ENCODE measurements at places on chromosomes 4 and X. TPM values are rescaled to one million over a fixed set of nuclear protein-coding genes. Genes with fewer than 3 reads are reported as not detected.

DNA sequence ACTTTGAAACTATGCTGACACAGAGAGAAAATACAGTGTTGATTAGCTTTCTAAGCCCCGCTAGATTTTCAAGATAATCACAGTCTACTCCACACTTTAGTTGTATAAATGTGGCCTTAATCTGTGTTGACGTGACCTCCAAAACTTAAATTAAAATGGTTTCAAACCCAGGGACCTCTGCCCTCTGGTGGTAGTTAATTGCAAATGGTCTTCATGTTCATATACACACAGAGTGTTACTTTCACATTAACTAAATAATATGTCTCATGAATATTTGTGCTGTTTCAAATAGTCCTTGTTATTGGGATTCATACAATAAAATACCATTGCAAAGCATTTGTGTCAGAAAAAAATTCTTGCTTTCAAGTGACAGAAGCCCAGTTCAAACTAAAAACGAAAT lies 64.3 kb downstream of the TASL start:
- DNase-seq, result peak; percentile 6

GRCh38 chr4:108834166-108834834 lies 71.4 kb upstream of the ETNPPL start:
- no peak for DNase-seq

SSX2B gene
- total RNA-seq, result not detected

GRCh38 chr4:107616838-107617389 lies 103.1 kb downstream of the PAPSS1 start:
- no peak for DNase-seq

LNX1 gene
- total RNA-seq, result 0.43 TPM

MAGED4B gene
- total RNA-seq, result 98.9 TPM

DNA sequence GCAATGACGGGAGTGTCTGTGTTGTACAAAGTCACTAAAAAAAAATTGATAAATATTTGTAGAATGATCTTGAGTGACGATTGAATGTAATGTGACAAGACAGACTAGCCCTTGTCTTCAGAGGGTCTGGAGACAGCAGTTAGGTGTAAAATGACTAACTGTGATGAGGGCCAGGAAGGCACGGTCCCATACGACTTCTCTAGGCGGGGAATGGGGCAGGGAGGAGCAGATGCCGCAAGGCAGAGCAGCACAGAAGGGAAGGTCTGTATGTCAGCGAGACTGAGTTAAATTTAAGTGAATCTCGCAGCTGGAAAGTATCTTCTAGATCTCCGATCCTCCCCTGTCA lies 405 bp downstream of the CENPE start:
- no peak for DNase-seq

STOX2 gene
- total RNA-seq, result 13.3 TPM

DNA sequence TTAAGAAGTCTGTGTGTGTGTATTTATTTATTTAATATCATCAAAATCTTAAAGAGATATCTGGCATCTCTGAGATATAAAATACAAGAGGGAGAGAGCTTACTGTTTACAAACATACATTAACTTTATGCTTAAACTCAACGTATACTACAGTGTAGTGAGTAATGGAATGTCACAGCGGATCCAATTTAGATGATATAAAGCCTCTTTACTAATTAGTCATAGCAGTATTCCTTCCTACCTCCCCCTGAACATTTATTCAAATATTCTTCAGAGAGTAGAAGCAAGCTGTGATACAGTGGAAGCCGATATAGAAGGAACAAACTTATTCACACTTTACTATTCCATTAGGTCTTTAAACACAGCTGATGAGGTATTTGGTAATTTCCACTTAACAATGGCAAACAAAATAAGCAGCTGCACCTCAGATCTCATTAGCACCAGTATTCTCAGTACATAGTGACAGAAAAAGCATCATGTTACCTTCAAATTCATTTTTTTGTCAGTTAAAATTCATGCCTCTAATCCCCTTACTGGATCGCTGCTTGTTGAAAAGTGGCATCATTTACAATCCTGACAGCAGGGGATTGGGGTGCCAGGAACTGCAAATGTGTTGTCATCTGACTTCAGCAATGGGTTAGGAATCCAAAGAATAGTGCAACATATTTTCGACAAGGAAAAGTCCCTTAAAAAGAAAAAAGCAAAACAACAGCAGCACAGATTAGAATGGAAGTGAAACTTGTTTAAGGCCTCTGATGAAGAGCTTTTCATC lies 658.7 kb upstream of the EPHA5 start:
- DNase-seq, result peak; percentile 3

- DNase-seq, result no peak
Measured at GRCh38 chr4:80125252-80126177, 52.5 kb upstream of the ANTXR2 start.

UGT2B10 gene
- total RNA-seq, result not detected

- no peak for DNase-seq
Measured at GRCh38 chr4:37652747-37653527, 33.2 kb downstream of the RELL1 start.

DNA sequence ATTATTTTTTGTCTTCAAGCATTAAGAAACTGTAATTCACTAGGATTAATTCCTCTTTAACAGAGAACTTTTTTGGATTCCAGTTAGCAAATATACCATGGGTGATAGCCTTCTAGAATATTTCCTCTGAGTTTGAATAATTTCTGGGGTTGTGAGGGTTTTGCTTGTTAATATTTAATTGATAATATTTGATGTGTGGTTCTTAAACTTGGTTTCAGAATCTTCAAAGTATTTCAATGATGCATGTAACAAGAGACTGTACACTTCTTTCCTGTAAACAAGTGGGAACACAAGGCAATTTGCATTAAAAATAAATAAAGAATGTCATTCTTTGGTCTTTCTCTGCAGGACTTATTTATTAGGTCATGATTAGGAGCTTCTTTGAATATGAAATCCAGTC lies 9.5 kb upstream of the C4orf51 start:
- no peak for DNase-seq

DNA sequence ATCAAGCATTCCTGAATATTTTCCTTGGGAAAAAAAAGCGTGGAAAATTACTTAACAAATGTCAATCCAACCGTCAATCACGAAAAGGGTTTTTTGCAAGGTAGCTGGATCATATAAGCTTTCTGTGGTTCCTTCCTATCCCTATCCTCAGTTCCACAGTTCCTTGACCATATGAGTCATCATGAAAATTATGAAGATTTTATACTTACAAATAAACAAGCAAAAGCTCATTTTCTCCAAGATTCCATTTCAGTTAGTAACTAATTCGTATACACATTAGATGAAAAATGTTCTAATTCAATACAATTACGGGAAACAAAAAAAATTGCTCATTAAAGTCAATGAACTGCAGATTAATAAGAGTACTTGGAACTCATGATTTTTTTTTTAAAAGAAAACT lies 228.8 kb downstream of the NSUN7 start:
- DNase-seq, result no peak

GSX2 gene
- total RNA-seq, result 0.59 TPM

ATP2B3 gene
- total RNA-seq, result not detected

- peak; percentile 77 for DNase-seq
Measured at GRCh38 chr4:8506373-8507195, 66.0 kb downstream of the TRMT44 start.

- peak; percentile 70 for DNase-seq
Measured at GRCh38 chr4:125750828-125751466, 436.2 kb downstream of the FAT4 start.

DNA sequence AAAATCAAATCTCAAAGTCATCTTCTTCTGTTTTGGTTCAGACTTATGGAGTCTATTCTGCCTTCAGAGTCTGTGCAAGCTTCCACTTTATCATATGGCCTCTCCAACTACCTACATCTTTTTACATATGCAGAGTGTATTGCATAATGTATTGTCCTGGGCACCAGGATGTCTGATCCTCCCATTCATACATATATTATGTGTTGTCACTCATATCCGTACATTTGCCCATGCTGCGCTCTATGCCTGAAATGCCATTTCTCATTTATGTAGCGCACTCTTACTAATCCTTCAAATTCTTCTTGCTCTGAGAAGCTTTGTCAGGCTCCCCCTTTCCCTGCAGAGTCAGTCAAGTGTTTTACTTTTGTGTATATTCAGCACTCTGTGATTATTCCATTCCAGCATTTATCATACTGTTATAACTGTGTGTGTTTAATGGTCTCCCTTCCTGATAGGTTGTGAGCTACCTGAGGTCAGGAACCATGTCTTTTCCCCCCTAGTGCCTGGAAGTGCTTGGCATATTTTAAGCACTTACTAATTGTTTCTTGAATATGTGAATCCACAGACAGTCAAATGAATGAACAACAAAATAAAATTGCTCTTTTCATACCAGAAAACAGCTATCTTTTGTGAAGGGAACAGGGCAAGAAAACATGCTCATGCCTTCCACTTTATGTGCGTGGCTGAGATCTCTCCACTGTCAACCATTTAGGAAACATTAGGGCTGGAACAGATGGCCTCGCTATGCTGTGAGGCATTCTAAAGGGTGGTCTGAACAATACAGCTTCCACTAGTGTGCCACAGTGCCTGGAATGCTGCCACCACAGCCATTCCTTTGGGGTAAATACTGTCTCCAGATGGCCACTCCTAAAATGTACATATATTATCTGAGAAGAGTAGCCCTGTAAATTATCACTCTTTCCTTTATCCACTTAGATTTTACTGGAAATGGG lies 81.8 kb downstream of the GLUD2 start:
- no peak for DNase-seq

DNA sequence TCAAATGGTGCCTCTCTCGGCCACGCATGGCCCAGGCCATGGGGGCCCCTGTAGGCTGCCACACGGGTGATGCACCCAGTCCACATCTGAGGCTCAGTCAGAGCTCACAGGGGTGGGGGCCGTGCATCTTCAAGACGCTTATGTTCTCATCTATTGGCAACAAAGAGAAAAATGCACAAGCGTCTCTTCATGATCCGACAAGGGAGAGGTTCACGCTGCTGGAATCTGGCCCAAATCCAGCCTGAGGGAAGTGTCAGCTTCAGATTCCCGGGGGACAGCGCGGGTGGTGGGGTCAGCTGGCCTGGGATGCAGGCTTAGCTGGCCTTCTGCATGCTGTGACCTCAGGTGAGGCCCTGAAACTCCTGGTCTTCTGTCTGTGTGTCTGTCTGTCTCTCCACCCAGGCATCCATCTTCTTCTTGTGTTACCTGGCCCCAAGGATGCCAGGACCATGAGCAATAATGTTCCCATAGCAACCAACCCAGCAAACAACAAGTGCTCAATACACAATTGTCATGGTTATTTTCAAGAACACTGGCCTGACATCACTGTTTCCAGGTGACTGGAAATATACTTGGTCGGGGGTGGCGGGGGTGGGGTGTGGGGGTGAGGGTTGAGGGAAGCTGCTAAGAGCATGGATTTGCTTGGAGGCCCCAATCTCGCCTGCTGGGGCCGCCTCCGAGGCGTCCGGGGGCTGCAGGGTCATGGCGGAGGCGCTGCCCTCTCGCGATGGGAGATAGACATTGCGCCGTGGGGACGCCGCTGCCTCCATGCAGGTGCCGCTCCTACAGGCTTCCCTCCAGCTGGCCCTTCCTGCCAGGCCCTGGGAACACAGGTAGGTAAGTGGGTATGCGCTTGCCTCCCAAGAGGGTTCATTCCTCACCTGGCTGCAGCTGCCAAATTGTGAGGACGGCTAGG lies 48.3 kb downstream of the ABLIM2 start:
- DNase-seq, result peak; percentile 75

DNA sequence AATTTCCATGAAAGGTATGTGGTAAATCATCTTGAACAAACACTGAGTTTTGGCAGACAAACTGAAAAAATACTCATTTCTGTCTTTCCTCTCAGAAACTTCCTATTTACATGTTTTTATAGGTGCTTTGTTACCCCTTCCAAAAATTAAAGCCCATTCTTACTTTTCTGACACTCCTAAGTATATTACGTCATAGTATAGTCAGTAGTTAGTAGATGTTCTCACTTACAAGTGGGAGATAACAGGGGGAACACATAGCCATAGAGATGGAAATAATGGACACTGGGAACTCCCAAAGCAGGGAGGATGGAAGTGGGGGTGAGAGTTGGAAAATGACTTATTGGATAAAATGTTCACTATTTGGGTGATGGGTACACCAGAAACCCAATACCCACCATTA lies 28.8 kb downstream of the TXK start:
- no peak for DNase-seq

- no peak for DNase-seq
Measured at GRCh38 chr4:827209-828081, 1.5 kb upstream of the CPLX1 start.

DNA sequence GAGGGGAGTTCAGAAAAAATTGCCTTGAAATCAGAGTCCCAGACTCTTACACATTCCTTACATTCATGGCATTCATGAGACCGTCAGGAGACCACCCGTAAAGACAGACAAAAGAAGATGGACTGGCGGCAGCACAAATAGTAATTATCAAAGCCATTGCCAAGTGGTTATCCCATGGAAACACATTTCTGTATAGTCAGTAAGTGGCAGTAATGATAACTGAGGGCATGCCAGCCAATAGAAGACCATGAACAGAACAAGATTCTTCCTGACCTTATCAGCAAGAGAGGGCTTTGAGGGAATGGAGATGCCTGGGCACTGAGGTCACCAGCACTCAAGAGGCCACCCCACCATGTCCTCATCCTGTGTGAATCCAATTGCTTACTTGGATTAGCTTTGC lies 121.7 kb upstream of the HCCS start:
- DNase-seq, result peak; percentile 18

Data from neural progenitor cell (in vitro differentiated cells).